ENCODE measurements at places on chromosomes 6 and 20.
A peak's percentile ranks its signal among the peaks of the same experiment; 100 is the strongest.

- no peak for DNase-seq
Measured at GRCh38 chr6:45428727-45429126, 51.0 kb upstream of the SUPT3H start.

- no peak for DNase-seq
Measured at GRCh38 chr6:35717449-35718374, 19.1 kb upstream of the ARMC12 start.

GRCh38 chr6:151284012-151284411 is 44.2 kb downstream of the AKAP12 start:
- DNase-seq: no peak

GRCh38 chr6:157246048-157246630 is 77.2 kb downstream of the TMEM242 start:
- DNase-seq: no peak

DNA sequence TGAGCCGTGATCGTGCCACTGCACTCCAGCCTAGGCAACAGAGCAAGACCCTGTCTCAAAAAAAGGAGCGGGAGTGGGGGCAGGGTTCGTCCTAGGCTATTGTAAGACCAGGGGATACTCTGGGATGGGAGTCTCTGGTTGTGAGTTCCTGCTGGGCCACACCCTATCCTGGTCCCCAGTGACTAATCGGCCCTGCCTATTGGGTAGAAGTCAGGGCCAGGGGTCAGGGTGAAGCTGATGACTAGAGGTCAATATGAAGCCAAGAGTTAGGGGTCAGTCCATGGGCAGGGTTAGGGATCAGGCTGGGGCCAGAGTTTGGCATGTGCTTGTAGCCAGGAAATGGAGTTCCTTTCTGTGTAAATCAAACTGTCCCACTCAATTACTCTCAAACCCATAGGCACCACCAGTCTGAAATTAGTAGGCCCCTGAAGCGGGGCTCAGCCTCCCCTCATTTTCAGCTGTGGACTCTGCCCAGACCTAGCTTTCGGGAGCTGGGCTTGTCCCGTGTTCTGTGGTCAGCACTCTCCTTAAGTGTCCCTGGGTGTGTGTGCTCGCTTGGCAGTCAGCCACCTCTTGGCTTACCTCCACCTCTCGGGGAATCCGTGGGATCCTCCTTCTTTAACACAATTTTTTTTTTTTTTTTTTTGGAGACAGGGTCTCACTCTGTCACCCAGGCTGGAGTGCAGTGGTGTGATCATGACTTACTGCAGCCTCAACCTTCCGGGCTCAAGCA is 1.8 kb downstream of the HSPA12B start:
- no peak for DNase-seq

DNA sequence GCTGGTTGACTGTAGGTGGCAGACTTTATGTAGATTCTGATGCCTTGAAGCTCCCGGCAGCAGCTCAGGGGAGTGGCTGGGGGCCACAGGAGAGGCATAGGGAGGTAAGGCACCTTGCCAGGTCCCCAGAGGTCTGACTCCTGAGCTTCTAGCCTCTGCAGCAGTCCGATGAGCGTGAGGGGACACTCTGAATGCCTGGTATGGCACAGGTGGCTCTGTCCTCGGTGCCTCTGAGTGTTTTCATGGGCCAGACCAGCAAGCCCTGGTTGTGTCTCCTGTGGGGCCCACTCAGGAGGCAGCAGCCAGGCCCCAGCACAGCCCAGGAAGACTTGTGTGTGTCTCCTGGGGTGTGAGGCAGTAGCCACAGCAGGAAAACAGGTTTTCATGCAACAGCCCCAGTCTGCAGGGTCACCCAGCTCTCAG is 39.7 kb upstream of the IRF4 start:
- no peak for DNase-seq

DNA sequence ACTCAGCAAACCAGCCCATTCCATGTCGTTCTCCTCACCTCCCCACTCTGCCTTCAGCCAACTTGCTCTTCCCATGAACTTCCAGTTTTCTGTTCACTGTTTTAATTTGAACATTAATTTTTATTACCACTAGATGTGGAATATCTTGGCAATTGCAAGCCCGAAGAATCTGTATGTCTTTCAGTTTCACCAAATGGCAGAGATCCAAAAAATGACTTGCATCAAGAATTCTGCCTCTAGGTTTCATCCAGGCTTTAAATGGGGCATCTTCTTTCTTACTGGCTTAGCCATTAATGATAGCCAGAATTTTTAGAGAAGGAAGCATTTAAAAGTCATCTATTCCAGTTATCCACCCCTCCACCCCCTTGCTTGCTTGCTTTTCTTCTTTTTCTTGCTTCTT is 39.0 kb downstream of the CAP2 start:
- peak; percentile 53 for DNase-seq

DNA sequence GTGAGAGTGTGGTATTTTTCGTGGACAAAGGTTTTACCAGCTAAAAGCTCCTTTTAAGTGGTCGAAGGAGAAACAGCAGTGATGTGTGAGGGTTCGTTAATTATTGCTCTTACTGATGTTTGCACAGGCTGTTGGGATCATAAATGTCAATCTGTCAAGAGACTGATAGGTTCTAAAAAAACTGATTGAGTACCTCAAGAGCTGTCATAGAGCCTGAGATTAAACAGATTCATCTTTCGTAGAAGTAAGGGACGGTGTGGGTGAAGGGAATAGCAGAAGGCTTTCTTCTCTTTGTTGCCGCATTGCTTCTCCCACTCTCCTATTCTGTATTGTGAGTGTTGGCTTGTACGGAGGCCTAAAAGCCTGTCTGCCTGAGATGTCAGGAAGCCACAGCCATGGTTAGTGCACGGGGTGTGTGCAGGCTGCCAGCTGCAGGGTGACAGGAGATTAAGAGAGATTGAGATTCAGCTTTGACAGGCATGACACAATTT is 291.0 kb downstream of the ZFAND3 start:
- no peak for DNase-seq

DNA sequence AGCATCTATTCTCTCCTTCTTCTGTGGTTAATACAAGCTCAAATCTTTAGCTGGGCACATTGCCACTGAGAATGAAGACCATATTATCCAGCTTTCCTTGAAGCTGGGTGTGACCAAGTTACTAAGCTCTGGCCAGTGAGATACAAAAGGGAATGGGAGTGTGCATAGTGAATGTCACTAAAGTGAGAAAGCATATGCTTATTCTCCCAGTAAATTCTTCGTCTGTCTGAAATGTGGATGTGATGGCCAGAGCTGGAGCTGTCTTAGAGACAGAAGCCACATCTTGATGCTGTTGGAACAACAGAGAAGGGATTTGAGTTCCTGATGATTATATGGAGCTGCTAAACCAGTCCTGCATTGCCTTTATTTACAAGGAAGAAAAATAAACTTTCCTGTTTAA is 60.1 kb downstream of the SESN1 start:
- no peak for DNase-seq

DNA sequence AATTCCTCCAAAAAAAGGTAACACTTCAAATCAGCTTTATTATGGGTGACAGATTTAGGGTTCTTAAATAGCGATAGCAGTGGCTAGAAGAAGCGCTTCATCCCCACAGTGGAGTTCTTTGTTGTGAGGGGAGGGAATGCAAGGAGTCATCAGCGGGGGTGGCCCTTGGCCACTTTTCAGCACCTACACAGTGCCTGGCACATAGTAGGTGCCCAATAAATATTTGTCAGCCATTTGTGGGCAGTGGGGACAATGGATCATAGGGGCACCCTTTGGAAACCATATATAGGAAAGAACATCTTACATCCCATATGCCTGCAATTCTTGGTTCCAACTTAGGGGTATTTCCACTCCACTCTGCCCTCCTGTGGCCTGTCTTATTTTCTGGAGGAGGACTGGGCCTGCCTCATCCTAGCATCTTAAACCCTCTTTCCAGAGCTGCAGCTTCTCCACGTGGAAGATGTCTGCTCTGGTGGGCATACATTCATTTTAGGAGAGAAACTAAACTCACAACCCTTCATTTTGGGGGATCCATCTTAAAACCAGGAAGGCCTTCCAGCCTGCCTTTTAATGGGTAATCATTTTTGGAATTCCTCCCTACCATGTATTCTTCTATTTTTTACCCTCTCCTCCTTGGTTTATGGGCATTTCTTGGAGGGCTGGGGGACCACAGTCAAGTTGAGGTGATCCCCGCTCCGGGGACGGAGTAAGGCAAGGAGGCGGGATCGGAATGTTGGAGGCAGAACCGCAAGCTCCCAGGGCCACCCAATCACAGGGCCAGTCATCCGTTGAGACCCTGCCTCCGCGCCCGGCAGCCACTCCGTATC is 2.6 kb upstream of the GPSM3 start:
- DNase-seq: peak; percentile 62

DNA sequence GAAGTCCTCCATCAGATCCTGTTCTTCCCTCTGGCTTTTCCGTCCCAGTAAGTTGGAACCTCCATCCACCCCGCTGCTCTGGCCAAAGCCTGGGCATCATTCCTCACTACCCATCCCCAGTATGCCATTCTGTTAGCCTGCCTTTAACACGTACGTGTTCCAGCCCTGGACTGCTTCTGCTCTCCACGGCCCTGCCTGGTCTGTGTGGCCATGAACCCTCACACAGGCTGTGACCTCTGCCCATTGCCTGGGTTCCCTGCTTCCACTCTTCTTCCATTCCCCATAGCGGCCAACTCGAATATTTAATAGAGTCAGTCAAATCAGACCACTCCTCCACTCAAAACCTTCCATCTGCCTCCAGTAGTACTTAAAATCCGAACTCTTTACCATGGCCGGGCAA is 29.4 kb downstream of the RALGAPA2 start:
- DNase-seq: no peak

DNA sequence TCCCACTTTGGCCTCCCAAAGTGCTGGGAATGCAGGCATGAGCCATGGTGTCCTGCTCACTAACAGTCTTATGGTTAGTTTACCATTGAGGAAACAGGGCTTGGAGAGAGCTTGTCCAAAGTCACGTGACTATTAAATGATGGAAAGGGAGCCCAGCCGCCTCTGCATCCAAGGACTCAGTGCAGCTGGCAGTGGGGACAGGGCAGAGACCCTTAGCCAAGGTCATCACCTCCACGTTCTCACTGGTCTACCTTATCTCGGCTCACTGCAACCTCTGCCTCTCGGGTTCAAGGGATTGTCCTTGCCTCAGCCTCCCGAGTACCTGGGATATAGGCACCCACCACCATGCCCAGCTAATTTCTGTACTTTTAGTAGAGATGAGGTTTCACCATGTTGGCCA is 109.3 kb downstream of the SLC23A2 start:
- no peak for DNase-seq

GRCh38 chr20:50107086-50107660 is 5.8 kb downstream of the UBE2V1 start:
- DNase-seq: no peak

DNA sequence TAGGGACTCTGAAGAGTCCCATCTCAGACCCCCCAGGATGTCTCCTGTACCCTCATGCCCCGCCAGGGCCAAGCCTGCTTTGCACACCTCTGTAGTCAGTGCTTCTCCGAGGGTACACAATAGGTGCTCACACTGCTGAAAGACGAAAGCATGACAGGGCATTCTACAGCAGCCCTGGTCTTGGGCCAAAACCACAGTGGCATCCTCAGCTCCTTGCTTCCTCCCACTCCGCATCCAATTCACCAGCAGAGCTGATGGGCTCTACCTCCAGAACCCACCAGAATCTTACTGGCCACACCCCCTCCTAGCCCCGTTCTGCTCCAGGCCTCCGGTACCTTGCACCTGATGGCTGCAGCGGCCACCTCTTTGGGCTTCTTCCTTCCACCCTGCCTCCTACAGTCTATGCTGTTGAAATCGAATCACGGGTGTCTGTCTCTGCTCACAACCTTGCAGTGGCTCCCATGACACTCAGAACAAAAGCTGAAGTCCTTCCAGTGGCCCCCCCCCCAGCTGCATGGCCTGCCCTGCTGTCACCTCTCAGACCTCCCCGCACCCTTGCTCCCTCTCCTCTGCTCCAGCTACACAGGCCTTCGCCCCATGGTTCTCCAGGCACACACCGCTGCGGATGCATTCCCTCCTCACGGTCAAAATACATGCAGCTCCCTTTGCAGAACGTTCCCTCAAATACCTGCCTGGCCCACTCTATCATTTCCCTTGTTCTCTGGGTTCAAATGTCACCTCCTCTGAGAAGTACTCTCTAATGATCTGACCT is 1.2 kb downstream of the ANGPT4 start:
- no peak for DNase-seq

- DNase-seq: no peak
Measured at GRCh38 chr6:14142063-14142450, 24.5 kb downstream of the CD83 start.

GRCh38 chr20:37347891-37348791 is 2.2 kb downstream of the SRC start:
- DNase-seq: no peak

GRCh38 chr6:106568530-106568929 is 60.8 kb downstream of the RTN4IP1 start:
- peak; percentile 55 for DNase-seq

- no peak for DNase-seq
Measured at GRCh38 chr6:137434640-137435039, 59.6 kb downstream of the OLIG3 start.

DNA sequence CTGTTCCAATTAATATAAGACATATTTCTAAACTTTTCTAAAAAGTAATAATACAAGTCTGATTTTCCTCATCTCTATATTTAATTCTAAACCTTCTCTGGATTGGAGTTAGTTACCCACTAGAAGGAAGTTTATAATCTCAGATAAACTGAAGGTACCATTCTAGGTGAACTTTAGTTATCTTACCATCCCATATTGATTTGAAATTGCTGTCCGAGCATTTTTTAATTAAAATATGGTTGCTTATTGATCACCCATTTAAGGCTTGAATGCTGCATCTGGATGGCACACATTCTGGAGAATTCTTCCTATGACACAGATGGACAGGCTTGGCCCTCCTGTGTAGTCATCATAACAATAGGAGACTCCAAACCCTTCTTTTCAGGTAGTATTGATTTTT is 8.0 kb downstream of the RNF182 start:
- no peak for DNase-seq

DNA sequence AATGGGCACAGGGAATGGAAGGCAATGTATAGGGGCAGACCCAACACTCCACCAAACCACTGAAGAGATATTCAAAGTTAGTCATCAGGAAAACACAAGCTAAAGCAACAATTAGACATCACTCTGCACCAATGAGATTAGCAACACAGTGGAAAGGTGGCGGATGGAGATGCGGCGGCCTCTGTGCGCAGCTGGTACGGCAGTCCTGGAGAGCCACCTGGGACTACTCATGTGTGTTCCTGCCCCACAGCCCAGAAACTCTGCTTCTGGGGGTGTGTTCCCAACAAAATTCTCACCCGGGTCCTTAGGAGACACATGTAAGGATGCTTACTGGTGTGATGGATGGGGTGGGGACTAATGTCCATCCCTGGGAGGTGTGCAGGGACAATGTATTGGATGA is 82.4 kb downstream of the DHX35 start:
- DNase-seq: no peak
